ENCODE measurements at places on chromosomes 12 and 14.

DNA sequence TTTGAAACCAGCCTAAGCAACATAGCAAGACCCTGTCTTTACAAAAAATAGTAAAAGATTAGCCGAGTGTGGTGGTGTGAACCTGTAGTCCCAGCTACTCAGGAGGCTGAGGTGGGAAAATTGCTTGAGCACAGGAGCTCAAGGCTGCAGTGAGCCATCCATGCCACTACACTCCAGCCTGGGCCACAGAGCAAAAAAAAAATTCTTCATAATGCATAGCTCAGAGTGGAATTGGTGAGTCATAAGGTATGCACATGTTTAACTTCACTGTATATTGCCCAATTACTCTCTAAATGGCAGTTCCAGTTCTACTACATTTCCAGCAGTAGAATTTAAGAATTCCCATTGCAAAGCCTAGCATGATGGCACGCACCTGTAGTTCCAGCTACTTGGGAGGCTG lies 26.8 kb upstream of the CLIP1 start:
- no peak for DNase-seq

DNA sequence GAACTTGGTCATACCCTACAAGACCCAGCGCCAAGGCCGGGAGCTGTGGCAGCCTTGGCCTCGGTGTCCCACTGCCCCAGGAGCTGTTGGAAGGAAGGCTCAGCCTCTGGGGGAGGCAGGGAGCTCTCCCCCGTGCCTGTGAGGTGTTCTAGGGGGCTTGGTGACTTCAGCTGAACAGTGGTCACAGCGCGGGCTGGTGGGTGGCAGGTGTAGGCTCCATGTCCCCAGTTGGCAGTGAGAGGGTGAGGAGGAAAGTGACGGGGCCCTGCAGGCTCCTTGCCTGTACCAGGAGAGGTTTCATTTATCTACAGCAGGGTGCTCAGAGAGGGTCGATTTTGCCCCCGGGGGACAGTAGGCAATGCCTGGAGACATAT lies 47.5 kb downstream of the DLK1 start:
- no peak for DNase-seq

GRCh38 chr12:101969-102878 lies 35.7 kb downstream of the IQSEC3 start:
- DNase-seq = no peak

- no peak for DNase-seq
Observed at GRCh38 chr14:89014569-89014850, 190.1 kb downstream of the TTC8 start.

GRCh38 chr12:77818351-77818750 lies 12.3 kb upstream of the NAV3 start:
- DNase-seq = no peak

DNA sequence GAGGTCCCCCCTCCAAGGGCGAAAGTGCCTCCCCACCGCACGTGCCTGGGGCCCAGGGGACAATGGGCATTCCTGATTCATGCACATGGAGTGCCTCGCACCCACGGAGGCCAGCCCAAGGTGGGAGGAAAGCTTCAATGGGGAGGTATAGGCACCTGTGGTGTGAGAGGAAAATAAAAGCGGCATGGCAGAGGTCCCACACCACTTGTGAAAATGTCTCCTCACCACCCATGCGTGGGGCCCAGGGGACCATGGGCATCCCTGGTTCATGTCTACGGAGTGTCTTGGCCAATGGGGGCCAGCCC lies 384.7 kb downstream of the ALG10 start:
- DNase-seq = no peak

DNA sequence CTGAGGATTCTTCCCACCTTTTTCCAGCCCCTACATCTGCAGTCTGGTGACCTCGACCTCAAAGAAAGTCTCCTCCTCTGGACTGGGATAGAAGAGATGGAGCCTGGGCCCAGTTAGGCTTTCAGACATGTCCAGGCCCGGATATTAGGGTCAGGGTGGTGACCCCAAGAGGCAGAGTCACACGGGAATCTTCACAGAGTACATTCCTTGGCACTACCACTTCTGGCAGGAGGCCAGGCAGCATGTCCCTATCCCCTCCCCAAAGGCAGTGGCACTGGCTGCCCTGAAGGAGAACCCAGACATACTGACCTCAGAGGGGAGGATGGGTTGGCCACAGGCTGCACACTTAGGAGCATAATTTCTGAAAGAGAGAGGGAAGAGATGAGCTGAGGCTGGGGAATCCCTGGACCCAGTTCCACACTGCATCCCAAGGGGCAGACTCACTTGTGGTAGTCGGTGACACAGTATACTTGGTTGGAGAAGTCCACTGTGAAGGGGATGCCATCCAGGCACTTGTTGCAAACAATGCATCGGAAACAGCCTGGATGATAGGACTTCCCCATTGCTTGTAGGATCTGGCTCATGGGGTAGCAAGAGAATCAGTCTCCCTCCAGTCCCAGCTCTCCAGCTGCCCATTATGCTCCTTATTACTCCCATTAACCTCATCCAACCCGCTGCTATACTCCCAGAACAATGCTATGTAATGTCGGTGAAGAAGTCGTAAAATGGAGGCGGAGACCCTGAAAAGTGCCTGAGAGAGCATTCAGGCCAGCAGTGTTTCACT lies 7.6 kb downstream of the AJUBA start:
- DNase-seq = no peak

DNA sequence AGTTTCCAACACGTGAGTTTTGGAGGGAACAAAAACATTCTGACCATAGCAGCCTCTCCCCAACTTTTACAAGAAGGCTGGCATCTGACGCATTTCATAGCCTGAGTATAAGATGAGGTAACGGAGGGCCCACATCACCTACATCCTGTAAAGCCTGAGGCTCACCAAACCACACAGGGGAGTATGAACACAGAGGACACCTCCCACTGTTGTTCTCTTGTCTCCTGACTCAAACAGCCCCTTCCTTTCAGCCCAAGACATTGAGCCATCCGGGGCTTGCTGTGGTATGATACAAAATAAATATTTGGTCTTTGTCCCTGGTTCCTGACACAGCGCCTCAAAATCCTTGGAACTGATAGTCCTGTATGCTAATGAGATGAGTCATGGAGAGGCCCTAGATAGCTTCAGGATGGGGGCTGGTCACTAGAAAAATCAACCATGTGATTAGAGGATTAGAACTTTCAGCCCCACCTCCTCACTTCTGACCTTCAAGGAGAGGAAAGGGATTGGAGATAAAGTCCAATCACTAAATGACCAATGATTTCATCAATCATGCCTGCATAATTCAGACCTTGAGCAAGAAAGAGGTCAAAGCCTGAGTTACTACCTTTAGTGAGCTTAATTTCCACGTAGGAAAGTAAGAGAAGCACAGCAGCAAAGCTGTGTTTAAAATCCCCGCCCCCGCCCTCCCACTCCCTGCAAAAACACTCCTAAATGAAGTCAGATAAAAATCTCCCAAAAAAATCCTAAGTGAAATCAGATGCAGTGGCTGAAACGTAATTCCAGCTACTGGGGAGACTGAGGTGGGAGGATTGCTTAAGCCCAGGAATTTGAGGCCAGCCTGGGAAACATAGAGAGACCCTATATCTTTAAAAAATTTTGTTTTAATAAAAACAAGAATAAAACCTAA lies 236.4 kb downstream of the PCNX1 start:
- no peak for DNase-seq

- no peak for DNase-seq
Observed at GRCh38 chr12:89464974-89465592, 59.5 kb downstream of the GALNT4 start.

GRCh38 chr12:946631-947030 lies 2.9 kb downstream of the RAD52 start:
- no peak for DNase-seq

- no peak for DNase-seq
Observed at GRCh38 chr12:119807380-119807779, 69.7 kb downstream of the CIT start.

DNA sequence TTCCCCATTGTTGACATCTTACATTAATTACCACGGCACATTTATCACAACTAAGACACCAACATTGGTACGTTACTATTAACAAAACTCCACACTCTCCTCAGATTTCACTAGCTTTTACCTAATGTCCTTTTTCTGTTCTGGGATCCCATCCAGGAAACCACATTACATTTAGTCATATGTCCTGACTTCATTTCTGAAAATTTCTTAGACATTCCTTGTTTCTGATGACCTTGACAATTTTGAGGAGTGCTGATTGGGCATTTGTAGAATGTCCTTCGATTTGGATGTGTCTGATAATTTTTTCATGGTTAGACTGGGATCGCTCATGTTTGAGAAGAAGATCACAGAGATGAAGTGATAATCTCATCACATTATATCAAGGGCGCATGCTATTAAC lies 34.6 kb upstream of the ACSM4 start:
- DNase-seq = no peak

- DNase-seq = no peak
Observed at GRCh38 chr12:12734054-12734453, 16.9 kb downstream of the CDKN1B start.

Data from KG1 (cell line).